ENCODE measurements at places on chromosomes 3 and 15.

GRCh38 chr15:98873441-98874218, 134.0 kb downstream of the PGPEP1L start:
- no peak for DNase-seq

DNA sequence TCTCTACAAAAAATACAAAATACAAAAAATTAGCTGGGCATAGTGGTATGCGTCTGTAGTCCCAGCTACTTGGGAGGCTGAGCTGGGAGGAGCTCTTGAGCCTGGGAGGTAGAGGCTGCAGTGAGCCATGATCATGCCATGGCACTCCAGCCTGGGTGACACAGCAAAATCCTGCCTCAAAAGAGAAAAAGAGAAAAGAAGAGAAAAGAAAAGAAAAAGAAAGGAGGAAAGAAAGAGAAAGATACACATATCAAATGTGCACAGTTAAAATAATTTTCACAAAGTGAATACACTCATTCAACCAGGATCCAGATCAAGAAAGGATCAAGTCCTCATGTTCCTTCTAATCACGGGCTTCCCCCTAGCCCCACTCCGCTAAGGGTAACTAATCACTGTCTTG, 5.8 kb upstream of the C15orf61 start:
- DNase-seq: no peak

- DNase-seq: no peak
Measured at GRCh38 chr15:56249092-56249491, 5.4 kb upstream of the RFX7 start.

DNA sequence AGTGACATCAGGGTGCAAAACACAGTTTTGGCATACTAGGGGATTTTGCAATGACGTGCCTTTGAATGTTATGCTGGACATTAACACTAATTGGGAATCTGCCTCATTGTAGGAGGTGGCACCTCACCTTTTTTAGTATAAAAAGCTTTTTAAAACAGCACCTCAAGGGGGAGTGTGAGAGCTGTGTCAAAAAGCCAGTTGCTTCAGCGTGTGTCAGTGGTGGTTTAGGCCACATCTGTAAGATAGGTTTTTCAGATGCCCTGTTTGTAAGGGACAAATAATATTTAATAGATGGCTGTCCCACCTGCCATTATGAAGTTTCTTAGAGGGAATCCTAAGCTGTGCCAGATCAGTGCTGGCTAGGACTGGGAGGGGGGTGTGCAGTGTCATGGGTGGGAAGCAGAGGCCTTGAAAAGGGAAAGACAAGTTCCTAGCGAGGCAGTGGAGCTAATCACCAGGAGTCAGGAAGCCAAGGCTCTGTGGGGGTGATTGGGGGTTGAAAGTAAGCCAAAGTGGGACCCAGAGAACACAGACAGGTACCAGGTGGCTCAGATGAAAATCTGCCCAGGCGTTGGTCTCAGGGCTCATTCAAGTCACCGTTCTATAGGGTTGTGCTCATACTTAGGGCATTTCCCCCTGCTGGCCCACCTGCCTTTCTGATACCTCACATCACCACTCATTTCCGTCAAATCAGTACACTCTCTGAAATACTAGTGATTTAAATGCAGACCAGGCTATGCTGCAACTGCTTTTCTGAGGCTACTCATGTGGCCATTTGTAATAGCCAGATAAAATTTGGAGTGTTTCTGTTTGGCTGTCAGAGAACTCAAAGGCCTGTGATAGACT, 120.5 kb downstream of the BBX start:
- no peak for DNase-seq

GRCh38 chr3:172042136-172042662, 2.8 kb downstream of the FNDC3B start:
- DNase-seq: no peak

- DNase-seq: no peak
Measured at GRCh38 chr3:155617346-155617925, 127.4 kb downstream of the PLCH1 start.

DNA sequence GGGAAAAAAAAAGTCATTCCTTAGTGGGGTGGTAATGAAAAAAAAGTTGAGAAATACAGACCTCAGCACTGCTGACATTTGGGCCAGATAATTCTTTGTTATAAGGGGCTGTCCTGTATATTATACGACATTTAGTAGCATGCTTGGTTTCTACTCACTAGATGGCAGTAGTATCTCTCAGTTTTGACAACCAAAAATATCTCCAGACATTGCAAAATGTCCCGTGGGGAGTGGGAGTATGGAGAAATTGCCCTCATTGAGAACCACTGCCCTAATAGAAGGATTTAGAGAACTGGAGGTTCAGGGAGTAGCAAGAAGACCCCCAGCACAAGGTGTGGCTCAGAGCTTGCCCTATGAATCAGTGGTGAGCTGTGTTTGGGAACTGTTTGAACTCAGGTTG, 28.6 kb upstream of the TEX264 start:
- DNase-seq: no peak

GRCh38 chr3:24683633-24684384, 189.2 kb upstream of the THRB start:
- no peak for DNase-seq

GRCh38 chr3:143538061-143538460, 310.2 kb downstream of the SLC9A9 start:
- no peak for DNase-seq

DNA sequence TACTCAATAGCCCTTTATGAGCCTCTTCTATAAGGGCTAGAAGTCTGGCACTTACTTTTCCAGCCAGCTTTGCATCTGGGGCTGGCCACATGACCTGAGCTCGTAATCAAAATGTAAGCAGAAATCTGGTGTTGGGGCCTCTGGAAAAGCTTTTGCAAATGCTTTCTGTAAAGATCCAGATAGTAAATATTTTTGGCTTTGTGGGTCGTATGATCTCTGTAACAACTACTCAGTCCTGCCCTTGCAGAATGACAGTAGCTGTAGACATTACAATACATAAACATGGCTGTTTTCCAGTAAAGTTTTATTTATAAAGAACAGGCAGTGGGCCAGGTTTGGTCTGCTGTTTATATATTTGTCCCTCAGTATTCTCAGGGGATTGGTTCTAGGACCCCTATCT, 46.2 kb upstream of the THRB start:
- no peak for DNase-seq

GRCh38 chr15:101613130-101614000, 38.8 kb downstream of the TM2D3 start:
- DNase-seq: no peak

- peak; percentile 46 for DNase-seq
Measured at GRCh38 chr3:16332904-16333426, 68.0 kb downstream of the OXNAD1 start.

DNA sequence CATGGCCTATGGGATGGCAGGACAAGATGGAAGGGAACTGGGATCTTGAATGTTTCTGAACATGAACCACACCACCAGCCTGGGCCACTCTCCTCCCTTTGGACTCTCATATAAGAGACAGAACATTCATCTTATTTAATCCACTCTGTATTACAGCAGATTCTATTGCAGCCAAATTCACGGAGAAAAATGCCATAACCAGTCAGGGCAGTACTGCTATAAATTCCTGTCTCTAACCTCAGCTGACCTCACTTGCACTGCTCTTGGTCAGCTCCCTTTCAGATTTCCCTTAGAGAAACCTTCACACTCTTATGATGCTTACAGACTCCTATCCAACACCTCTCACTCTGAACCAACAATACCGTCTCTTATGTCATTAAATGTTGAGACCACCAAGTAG, 101.4 kb downstream of the RYK start:
- DNase-seq: no peak

- no peak for DNase-seq
Measured at GRCh38 chr15:39747326-39747725, 35.3 kb downstream of the FSIP1 start.

- no peak for DNase-seq
Measured at GRCh38 chr15:78873793-78874765, 1.4 kb downstream of the MORF4L1 start.

GRCh38 chr3:122255757-122256439, 69.2 kb upstream of the CSTA start:
- DNase-seq: peak; percentile 19

GRCh38 chr15:34987609-34988026, 469 bp downstream of the ZNF770 start:
- DNase-seq: no peak

DNA sequence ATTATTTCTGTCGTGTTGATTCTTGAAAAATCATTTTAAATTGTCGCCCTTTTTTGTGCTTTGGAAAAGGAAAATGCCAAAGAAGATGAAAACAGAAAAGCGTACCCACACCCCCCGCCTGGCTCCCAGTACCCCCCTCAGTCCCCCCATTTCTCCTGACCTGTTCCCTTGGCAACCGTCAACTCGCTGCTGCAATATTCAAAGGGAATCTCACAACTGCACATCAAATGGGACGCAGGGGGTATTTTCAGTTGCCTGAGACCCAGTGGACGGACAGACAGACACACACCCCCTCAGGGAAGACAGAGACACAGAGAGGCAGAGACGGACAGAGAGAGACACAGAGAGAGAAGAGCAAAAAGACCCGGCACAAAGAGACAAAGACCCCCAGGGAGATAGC, 83.5 kb upstream of the PRR20G start:
- no peak for DNase-seq

- no peak for DNase-seq
Measured at GRCh38 chr15:91031796-91032195, 9.4 kb upstream of the VPS33B start.

DNA sequence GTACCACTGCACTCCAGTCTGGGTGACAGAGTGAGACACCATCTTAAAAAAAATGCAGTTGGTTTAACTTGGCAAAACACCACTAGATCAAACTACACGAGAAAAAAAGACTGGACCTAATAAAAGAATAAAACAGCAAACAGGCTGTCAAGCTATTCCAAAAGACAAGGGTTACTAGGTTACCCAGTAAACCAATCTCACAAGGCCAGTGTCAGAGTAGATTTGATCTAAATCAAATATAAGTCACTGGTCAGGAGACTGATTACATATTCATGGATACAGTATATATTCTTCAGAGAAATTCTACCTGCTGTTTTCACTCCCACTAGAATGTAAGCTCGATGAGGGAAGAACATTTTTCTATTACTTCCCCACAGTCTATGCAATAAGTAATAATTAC, 2.5 kb upstream of the GANC start:
- no peak for DNase-seq

- DNase-seq: no peak
Measured at GRCh38 chr3:124174476-124174875, 182.6 kb upstream of the ROPN1 start.

- DNase-seq: no peak
Measured at GRCh38 chr3:45143673-45144671, 2.2 kb downstream of the CDCP1 start.

GRCh38 chr3:127706312-127706711, 33.6 kb downstream of the ABTB1 start:
- no peak for DNase-seq

DNA sequence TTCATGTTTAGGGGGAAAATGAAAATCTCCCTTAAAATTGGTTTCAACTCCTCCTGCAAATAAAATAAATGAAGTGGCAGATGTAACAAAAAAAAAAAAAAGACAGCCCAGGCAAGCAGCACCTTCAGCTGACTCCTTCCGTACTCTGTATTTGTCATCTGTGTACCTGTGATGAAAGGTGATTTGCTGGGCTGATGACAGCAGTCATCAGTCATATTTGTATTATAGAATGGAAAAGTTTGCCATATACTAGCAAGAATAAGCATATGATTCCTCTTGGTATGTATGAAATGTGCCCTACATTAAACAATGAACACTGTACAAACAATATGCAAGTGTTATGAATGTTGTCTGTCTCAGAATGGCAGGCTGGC, 44.1 kb upstream of the WWTR1 start:
- no peak for DNase-seq

DNA sequence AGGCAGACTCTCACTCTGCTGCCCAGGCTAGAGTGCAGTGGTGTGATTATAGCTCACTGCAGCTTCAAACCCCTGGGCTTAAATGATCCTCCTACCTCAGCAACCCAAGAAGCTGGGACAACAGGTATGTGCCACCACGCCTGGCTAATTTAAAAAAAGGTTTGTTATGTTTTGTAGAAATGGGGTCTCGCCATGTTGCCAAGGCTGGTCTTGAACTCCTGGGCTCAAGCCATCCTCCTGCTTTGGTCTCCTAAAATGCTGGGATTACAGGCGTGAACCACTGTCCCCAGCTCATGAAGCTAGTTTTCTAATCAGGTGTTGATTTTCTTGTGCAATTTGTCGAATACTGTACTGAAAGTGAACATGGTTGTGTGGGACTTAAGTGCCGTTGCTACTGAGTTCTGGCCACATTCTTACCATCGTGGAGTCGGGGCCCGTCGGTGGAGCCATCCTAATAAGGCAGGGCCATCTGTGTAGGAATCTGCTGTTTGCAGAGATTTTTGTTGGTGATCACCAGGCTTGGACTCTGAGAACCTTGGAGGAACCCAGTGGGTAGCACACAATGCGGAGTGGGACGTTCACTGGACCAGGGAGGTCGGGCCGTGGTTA, 193.2 kb downstream of the GOLGA6L6 start:
- DNase-seq: no peak

- DNase-seq: no peak
Measured at GRCh38 chr3:33229066-33229465, 10.5 kb upstream of the SUSD5 start.

- DNase-seq: no peak
Measured at GRCh38 chr3:43074482-43074881, 31.4 kb downstream of the POMGNT2 start.

DNA sequence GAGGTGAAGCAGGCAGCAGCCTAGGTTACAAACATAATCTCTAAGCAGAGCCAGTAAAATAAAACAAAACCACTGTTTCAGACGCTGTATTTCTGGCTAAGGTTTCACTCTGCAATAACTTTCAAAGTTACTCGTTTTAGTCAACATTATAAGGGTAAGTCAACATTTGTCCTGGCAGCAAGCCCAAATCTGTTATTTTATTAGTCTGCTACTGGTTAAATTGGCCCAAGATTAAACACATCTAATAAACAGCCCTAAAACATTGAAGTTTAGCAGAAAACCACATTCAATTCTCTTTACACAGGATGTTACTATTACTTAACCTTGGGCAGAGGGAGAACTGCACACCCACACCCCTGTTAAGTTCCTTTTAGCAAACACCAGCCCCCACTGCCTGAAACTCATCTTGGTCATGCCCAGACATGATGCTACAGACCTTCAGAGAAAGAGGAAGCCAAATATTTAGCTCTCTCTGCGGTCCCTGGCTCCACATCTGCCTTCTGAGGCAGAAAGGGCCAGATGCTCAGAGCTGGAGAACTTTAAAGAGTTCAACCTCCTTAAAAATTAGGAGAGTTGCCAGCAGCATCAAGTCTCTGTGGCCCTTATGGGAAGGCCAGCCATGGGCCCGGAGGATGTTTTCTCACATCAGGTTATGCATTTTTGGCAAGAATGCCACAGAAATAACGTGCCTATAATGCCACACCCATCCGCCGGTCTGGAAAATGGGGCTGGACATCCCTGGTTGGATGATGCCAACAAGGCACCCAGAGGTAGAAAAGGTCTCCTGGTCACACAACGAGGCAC, 17.9 kb downstream of the ARHGEF3 start:
- no peak for DNase-seq

- no peak for DNase-seq
Measured at GRCh38 chr3:171135549-171135948, 109.0 kb upstream of the SLC2A2 start.

GRCh38 chr3:57004229-57004628, 56.2 kb upstream of the SPATA12 start:
- DNase-seq: no peak
